ENCODE measurements at places on chromosomes 6 and 20. TPM values are rescaled to one million over a fixed set of nuclear protein-coding genes. Genes with fewer than 3 reads are reported as not detected.
A peak's percentile ranks its signal among the peaks of the same experiment; 100 is the strongest.

The BPIFA1 gene
- total RNA-seq, result not detected

The TCP11 gene
- not detected for total RNA-seq

The RBM24 gene
- total RNA-seq, result not detected

The C4A gene
- total RNA-seq, result 2.8 TPM

The FABP7 gene
- not detected for total RNA-seq

The SRSF6 gene
- total RNA-seq, result 112 TPM

- peak; percentile 48 for DNase-seq
Measured at GRCh38 chr20:20237093-20237959, 130.6 kb upstream of the INSM1 start.

DNA sequence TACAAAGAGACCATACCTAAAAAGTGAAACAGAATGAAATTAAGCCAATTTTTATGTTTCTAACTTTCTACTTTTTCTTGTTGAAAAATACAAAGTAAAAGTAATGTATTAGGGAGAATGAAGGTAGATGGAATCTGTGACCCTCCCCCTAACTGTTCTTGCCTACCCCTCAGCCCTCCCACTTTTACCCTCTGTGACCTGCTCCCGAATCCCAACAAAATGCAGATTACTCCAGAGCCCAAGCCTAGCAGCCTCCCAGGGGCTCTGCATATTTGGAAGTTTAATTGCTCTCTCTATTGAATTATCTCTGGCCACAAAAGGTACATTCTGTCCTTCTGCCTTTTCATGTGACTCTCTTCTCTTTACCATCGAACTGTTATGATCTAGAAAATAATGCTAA is 201.5 kb downstream of the PKHD1 start:
- no peak for DNase-seq

DNA sequence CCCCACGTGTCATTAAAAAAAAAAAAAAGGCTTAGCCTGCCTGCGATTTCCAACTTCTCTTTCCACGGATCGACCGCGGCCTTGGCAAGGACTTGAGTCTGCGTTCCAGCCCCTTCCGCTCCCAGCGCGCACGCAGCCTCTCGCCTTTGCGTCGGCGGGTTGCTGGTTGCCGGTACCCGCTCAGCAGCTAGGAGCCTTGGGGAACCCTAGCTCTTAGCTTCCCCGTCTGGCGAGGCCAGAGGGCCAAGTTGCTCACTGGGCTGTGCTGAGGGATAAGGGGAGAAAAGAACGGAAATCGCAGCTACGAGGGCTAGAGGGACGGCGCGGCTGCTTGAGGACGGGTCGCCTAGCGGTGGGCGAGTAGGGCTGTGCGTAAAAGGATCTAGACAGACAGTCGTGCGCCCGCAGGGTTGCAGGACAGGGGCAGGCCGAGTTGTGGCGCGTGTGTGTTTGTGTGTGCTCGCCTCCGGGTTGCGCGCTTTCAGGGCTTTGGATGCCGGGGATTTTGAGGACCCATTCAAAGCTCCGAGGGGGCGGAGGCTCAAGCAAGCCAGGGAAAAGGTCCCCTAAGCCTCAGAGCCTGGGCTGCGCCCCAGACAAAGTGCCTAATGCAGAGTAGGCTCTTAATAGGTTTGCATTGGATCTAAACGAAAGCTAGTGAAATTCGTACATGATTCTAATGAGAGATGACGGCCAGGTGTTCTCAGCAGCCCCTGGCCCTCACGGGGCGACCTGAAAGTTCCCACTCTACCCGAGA is 40.5 kb upstream of the OSTM1 start:
- DNase-seq, result peak; percentile 53

GRCh38 chr6:130699742-130700141 is 127.5 kb upstream of the SMLR1 start:
- DNase-seq, result no peak

DNA sequence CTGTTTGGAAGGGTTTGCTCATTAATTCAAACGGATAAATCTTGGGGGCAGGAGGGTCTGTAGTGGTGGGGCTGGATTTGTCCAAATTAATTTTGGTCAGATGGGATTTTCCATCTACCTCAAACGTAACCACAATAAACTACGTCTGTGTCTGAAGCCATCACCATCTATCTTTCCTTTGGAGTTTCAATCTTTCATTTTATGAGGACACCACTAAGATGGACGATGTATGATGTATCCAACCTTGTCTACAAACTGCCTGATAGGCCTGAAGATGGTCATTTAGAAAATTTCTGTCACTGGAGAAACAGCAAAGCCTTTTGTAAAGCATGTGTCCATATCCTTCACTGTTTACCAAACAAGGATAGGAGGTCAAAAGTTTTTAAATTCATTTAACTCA is 138.6 kb upstream of the MARCKS start:
- DNase-seq, result no peak

GRCh38 chr6:157542414-157543160 is 161.6 kb downstream of the ZDHHC14 start:
- DNase-seq, result no peak

- DNase-seq, result no peak
Measured at GRCh38 chr6:110211753-110212152, 31.5 kb downstream of the CDC40 start.

GRCh38 chr6:41658636-41659035 is 20.4 kb downstream of the MDFI start:
- no peak for DNase-seq
